ENCODE measurements at places on chromosomes 5 and 9. TPM values are rescaled to one million over a fixed set of nuclear protein-coding genes. Genes with fewer than 3 reads are reported as not detected.

GRCh38 chr5:151699071-151699901 is 12.6 kb upstream of the SPARC start:
- peak; percentile 60 for DNase-seq
- no peaks in the 10 kb centered on the region for H3K36me3 ChIP-seq
- H3K4me3 ChIP-seq = no peak overlapping the region

- H3K27ac ChIP-seq = no peak overlapping the region
- DNase-seq = no peak
- H3K4me1 ChIP-seq = no peaks in the 10 kb centered on the region
- no peak overlapping the region for H3K4me3 ChIP-seq
- H3K27me3 ChIP-seq = no peaks in the 10 kb centered on the region
Measured at GRCh38 chr5:158233735-158234322, 374.9 kb upstream of the CLINT1 start.

- no peak overlapping the region for H3K4me3 ChIP-seq
- no peak overlapping the region for H3K27ac ChIP-seq
- H3K4me1 ChIP-seq = no peaks in the 10 kb centered on the region
- no peaks in the 10 kb centered on the region for H3K27me3 ChIP-seq
- no peaks in the 10 kb centered on the region for H3K36me3 ChIP-seq
- no peak for DNase-seq
Measured at GRCh38 chr5:176162198-176162597, 76.0 kb upstream of the SIMC1 start.

DNA sequence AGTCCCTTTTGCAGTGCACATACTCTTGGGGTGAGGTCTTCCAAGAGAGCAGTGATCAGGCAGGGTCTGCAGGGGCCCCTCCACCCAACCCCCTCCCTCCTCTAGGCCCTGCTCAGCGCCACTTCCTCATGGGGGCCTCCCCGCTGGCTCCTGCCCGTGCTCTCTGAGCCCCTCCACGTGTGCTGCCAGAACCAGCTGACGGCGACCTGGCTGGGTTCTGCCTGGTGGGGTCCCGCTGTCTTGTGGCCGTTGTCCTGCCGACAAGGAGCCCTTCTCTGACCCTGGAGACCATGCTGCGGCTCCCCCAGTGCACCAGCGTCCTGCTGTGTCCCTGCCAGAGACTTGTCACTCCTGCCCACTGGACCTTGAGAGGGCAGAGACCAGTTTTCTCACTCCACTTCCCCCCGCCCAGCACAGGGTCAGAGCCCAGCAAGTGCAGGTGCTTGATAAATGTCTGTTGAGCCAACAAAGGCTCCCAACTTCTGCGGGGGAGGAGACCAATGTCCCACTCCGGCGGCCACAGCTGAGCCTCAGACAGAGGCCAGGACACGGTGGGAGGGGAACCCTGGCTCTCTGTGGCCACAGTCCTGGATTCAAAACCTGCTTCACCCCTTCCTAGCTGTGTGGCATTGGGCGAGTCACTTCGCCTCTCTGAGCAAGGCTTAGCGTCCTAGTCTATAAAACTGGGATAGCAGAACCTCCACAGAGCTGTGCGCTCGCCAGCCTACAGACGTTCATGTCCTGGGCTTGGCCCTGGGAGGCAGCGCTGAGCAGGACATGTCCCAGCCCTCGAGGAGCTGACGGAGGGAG is 24.8 kb downstream of the SARDH start:
- no peaks in the 10 kb centered on the region for H3K4me1 ChIP-seq
- DNase-seq = no peak
- H3K27ac ChIP-seq = no peak overlapping the region
- H3K27me3 ChIP-seq = no peaks in the 10 kb centered on the region

GRCh38 chr9:114240647-114241558 is 82.0 kb upstream of the ORM1 start:
- no peak overlapping the region for H3K4me3 ChIP-seq
- no peaks in the 10 kb centered on the region for H3K36me3 ChIP-seq
- no peaks in the 10 kb centered on the region for H3K4me1 ChIP-seq
- H3K27me3 ChIP-seq = no peaks in the 10 kb centered on the region
- no peak overlapping the region for H3K27ac ChIP-seq
- DNase-seq = no peak

DNA sequence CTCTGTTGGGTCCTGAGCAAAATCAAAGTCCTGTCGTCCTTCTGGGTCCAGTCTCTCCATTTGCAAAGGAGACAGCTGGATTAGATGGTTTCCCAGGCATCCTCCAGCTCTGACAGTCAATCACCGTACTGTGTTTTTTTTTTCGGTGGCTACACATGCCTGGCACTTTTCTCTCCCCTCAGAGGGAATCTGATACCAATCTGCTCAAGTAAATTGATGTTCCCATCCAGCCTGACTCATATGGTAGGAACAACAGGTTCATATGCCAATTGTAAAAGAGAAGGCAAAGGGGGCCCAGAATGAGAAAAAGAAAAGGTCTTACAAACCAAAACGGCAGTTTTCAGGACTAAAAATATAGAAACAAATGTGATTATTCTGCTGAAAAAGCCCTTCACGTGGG is 1.2 kb downstream of the FBXO10 start:
- H3K27ac ChIP-seq = peak overlapping the region; percentile 95
- H3K4me3 ChIP-seq = peak overlapping the region; percentile 67
- H3K36me3 ChIP-seq = no peaks in the 10 kb centered on the region
- DNase-seq = no peak

- H3K27ac ChIP-seq = peak overlapping the region; percentile 90
- peaks cover 4% of the 10 kb centered on the region for H3K4me1 ChIP-seq
- DNase-seq = no peak
- H3K27me3 ChIP-seq = no peaks in the 10 kb centered on the region
- H3K4me3 ChIP-seq = peak overlapping the region; percentile 85
Measured at GRCh38 chr5:112975721-112976431, 722 bp upstream of the DCP2 start.

- H3K36me3 ChIP-seq = no peaks in the 10 kb centered on the region
- no peaks in the 10 kb centered on the region for H3K4me1 ChIP-seq
- no peak overlapping the region for H3K4me3 ChIP-seq
- no peak overlapping the region for H3K27ac ChIP-seq
- no peaks in the 10 kb centered on the region for H3K27me3 ChIP-seq
Measured at GRCh38 chr5:86686046-86686445, 68.3 kb downstream of the COX7C start.

DNA sequence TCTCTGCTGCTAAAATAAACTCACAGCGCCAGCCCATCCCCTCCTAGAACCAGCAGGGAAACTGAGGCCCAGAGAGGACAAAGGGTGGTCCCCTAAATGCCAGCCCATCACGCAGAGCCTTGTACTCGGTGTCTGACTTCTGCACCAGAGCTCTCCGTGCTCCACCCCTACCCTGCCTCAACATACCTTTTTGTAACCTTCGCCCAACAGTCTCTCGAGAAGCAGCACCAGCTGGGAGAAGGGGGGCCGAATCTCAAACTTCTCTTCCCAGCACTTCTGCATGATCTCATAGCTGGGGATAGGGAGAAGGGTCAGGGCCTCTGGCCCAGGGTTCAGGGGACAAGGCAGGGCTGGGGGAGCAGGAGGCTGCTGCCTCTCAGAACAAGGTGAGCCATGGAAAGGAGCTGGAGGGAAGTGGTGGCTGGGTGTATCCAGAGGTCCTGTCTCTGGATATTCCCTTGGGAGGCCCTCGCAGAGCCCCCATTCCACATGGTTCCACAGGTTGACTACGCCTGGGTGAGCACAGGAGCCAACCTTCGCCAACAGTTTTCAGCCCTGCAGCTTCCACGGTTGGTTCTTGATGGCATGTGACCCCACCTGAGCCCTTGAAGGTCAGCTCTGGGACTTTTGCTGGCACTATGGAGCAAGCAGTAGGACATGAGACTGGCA is 32.3 kb upstream of the CSF1R start:
- no peak overlapping the region for H3K4me3 ChIP-seq
- no peak for DNase-seq
- H3K27ac ChIP-seq = no peak overlapping the region
- H3K36me3 ChIP-seq = peaks cover 26% of the 10 kb centered on the region

DNA sequence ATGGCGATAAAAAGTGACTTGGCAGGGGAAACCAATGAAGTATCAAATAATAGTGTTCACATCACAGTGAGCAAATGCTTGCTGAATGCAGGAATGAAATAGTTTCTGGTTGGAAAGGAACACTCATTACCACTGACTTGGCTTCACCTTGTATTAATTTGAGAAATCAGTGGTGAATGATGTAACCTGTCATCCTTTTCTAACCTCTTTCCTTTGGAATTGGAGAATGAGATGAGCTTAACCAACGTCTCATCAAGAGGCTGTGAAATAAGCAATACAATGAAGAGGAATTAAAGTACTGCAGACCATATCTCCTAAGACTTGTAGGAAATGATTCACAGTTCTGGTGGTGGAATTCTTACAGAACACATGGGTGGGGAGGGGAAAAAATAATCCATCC is 192.2 kb downstream of the DMAC1 start:
- no peaks in the 10 kb centered on the region for H3K4me1 ChIP-seq
- DNase-seq = no peak
- H3K27ac ChIP-seq = no peak overlapping the region
- no peaks in the 10 kb centered on the region for H3K27me3 ChIP-seq

DNA sequence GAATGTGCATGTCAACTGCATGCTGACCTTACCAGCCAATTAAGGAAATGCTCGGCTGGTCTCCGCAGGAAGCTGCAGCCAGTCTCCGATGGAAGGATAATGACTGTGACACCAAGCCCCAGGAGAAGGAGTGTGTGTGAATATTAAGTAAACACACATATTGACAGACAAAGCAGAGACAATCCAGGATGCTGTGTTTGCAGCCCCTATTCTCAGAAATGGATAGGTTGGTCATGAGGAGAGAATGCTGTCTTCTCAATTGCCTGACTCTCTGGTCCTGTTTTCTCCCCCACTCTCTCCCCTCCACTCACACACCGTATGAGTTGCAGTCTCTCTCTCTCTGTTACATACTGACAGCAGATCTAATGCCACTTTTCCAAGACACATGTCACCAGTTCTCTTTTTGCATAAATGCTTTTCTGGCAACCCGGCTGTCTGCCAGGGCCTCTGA is 85.7 kb downstream of the EPB41L4A start:
- no peak overlapping the region for H3K4me3 ChIP-seq
- H3K36me3 ChIP-seq = no peaks in the 10 kb centered on the region
- DNase-seq = no peak

DNA sequence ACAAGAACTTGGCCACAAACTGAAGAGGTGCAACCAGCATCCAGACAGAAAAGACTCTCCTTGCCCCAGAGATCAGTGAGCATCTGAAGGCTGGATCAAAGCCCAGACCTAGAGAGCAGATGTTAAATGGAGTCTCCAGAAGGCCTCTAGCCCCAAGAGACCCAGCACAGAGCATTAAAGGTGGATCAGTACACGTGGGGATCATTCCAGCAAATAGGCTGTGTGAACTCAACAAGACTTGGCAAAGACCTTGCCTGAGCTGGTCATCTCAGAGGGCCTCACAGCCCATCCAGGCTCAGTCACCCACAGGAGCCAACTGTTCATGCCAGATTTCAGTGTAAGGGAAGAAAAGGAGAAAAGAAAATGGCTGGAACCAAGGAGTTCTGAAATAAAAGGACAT is 214.0 kb downstream of the ENC1 start:
- H3K27me3 ChIP-seq = no peaks in the 10 kb centered on the region
- no peaks in the 10 kb centered on the region for H3K36me3 ChIP-seq
- no peak overlapping the region for H3K27ac ChIP-seq
- H3K4me1 ChIP-seq = no peaks in the 10 kb centered on the region
- no peak overlapping the region for H3K4me3 ChIP-seq
- DNase-seq = no peak

DNA sequence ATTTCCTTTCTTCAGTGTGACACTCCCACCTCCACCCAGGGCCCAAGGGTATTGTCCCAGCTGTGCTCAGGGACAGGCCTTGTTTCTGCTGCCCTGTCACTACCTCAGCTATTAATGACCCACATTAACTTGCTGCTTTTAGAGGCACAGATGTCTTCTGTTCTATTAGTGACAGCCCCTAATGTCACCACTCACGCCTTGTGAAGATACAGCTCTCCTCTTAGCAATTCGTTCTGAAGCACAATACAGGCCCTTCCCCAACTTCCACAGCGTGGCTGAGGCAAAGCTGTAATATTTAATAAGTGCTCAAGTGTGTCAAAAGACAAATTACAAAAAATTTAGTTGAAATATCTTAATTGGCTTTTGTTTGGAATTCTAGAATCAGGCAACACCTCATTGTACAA is 44.7 kb upstream of the HMGCS1 start:
- H3K27ac ChIP-seq = no peak overlapping the region
- no peak overlapping the region for H3K4me3 ChIP-seq
- no peaks in the 10 kb centered on the region for H3K36me3 ChIP-seq
- no peak for DNase-seq
- no peaks in the 10 kb centered on the region for H3K4me1 ChIP-seq

- no peak overlapping the region for H3K27ac ChIP-seq
- H3K27me3 ChIP-seq = no peaks in the 10 kb centered on the region
- no peaks in the 10 kb centered on the region for H3K4me1 ChIP-seq
- DNase-seq = no peak
- no peaks in the 10 kb centered on the region for H3K36me3 ChIP-seq
Measured at GRCh38 chr5:33180900-33181299, 259.9 kb upstream of the TARS1 start.

GRCh38 chr5:102910240-102911226 is 155.4 kb downstream of the PAM start:
- H3K4me1 ChIP-seq = no peaks in the 10 kb centered on the region
- no peak overlapping the region for H3K27ac ChIP-seq

- no peaks in the 10 kb centered on the region for H3K27me3 ChIP-seq
- no peaks in the 10 kb centered on the region for H3K36me3 ChIP-seq
- DNase-seq = no peak
Measured at GRCh38 chr9:136614967-136615623, 47.6 kb upstream of the EGFL7 start.

GRCh38 chr5:5886812-5887486 is 464.5 kb downstream of the ICE1 start:
- H3K4me1 ChIP-seq = no peaks in the 10 kb centered on the region
- no peak overlapping the region for H3K27ac ChIP-seq
- DNase-seq = peak; percentile 35
- H3K36me3 ChIP-seq = no peaks in the 10 kb centered on the region

DNA sequence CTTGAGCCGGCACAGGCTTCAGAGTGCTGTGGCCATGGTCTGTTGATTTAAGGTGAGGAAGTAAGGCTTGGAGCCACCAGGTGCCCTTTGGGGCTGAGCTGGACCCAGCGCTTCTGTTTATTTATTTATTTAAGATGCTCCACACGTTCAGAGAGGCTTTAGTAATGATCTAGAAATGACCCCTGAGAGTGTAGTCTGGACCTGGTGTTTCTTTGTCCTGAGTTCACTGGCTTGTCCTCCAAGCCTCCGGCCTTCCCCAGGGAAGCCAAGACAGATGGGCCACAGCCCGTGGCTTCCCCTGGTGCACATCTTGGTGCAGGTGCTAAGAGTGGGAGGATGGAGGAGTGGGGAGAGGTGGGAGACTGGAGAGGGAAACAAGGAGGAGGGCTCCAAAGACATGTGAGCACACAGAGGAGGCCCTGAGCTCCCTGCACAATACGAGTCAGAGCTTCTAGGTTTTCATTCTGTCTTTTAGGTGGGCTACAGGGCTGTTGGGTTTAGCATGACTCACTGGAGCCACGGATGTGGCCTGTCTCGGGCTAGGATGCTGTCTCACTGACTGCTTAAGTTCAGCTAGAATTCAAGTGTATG is 56.9 kb downstream of the AHRR start:
- H3K27ac ChIP-seq = no peak overlapping the region
- no peaks in the 10 kb centered on the region for H3K4me1 ChIP-seq
- no peaks in the 10 kb centered on the region for H3K36me3 ChIP-seq
- no peaks in the 10 kb centered on the region for H3K27me3 ChIP-seq
- no peak for DNase-seq
- no peak overlapping the region for H3K4me3 ChIP-seq

OCLN gene
- 68.1 TPM for total RNA-seq

CDKN2B-AS1 gene
- total RNA-seq = 129 TPM

SPATA31D4 gene
- total RNA-seq = not detected

PITX1 gene
- 0.88 TPM for total RNA-seq

TCF7 gene
- 25.9 TPM for total RNA-seq

SYNPO gene
- total RNA-seq = 88.3 TPM

TAS2R1 gene
- not detected for total RNA-seq

SLCO4C1 gene
- total RNA-seq = not detected

LCN12 gene
- not detected for total RNA-seq

PCDHB1 gene
- not detected for total RNA-seq

KIF12 gene
- total RNA-seq = 52.9 TPM
